ENCODE measurements at places on chromosomes 4 and X.

- DNase-seq = no peak
Measured at GRCh38 chr4:127799711-127800110, 17.6 kb downstream of the HSPA4L start.

- peak; percentile 19 for DNase-seq
Measured at GRCh38 chrX:71671043-71671780, 3.9 kb downstream of the LOC101059915 start.

DNA sequence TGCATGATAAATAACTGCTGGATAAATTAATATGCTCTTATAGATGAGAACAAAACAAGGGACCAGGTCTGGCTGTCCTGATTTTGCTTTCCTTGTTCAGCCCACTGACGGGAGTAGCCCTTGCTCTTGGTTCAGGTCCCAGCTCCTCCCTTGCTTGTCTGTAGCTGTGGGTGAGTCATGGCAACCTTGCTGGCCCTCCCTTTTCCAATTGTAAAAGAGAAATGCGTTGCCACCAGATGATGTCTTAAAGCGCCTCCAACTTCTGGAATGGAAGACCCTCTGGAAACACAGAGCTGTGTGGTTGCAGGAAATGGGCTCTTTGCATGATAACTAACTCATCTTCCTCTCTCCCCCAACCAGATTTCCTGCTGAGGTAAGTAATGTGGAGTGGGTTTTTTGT lies 171.4 kb downstream of the AASDH start:
- no peak for DNase-seq

DNA sequence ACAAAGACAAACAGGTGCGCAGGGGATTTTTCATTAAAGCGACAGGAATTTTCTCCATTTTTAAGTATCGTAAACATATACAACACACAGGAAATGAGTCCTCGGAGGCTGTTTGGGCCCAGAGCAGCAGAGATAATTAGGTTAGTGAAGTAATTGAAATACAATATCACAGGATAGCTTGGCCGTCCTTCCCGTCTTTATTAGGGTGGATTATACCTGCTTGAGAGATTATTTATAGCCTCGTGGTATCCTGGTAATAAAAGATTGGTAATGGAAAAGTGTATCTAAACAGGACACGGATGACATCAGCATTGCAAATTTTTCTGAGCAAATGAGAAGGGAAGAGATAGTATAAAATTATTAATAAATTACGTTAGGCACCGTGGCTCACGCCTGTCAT lies 68.2 kb downstream of the CRLF2 start:
- no peak for DNase-seq

- DNase-seq = no peak
Measured at GRCh38 chrX:69133921-69134542, 31.2 kb downstream of the PJA1 start.

GRCh38 chrX:15911734-15912550 lies 57.3 kb upstream of the AP1S2 start:
- DNase-seq = no peak

GRCh38 chr4:169198167-169198566 lies 72.6 kb downstream of the SH3RF1 start:
- no peak for DNase-seq

GRCh38 chrX:71627588-71628404 lies 9.5 kb upstream of the CXCR3 start:
- no peak for DNase-seq

GRCh38 chrX:118519411-118520215 lies 24.0 kb downstream of the DOCK11 start:
- DNase-seq = no peak

DNA sequence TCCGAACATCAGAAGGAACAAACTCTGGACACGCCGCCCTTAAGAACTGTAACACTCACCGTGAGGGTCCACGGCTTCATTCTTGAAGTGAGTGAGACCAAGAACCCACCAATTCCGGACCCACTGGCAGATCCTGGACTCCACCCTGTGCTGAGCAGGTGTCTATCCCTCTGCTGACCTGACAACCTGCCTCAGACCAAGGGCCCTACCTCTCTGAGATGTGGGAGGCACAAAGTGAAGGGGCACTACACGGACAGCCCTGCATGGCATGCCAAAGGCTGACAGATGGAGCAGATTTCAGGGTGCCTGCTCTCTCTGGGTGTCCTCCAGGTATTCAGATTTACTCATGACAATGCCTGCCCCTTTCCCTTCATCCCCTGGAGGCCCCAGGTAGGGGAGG lies 14.0 kb upstream of the HSFX1 start:
- DNase-seq = no peak

DNA sequence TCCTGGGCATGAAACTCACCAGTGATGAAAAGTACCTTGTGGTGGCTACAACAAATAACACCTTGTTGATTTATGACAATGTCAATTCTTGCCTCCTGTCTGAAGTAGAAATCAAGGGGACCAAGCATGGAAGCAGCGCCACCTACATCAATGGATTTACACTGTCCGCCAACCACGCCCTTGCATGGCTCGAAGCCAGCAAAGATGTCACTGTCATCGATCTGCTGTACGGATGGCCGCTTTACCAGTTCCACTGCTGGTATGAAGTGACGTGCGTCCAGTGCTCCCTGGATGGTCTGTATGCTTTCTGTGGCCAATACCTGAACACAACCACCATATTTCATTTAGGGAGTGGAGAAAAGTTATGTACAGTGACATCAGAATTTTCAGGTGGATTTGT lies 200.5 kb downstream of the NWD2 start:
- DNase-seq = no peak

- no peak for DNase-seq
Measured at GRCh38 chrX:94256396-94256795, 582.4 kb downstream of the FAM133A start.

GRCh38 chr4:38413524-38414341 lies 250.3 kb upstream of the KLF3 start:
- no peak for DNase-seq

DNA sequence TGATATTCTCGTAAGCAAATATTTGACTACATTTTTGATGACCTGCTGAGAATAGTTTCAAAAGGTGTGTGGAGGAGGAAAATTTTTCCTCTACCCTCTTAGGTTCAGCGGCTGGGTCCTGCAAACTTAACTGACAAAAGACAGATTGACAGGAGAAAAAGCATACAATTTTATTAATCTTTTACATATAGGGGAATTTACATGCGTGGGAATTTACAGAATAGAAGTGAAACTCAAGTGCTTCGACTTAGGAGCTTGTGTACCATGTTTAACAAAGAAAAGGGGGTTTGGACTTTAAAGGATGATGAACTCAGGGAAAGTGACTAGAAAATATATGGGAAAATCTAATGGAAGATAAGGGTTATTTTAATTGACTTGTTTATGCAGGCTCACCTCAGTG lies 2.5 kb downstream of the HERC6 start:
- no peak for DNase-seq

DNA sequence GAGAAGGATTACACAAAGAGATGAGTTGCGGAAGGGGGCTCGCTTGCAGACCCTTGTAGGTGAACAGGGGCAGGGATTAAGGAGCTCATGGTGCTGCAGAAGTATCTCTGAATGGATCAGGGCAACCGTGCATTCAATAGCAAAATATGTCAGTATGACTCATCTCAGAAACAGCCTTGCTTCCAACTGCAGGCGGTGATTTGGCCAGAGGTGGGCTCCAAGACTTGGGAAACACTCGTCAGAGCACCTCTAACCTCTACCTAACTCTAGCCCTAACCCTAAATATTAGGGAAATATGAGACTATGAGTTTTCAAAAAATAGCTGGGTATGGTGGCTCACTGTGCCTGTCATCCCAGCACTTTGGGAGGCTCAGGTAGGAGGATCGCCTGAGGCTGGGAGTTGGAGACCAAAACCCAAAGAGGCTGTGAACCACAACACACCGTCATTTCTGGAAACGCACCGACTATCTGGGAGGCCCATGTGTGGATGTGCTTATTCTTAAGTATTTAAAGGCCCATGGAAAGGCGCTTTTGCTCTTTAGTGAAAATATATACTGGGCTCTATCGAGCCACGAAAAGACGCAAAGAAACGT lies 102.6 kb downstream of the DHRSX start:
- DNase-seq = no peak

GRCh38 chr4:145587088-145587754 lies 32.0 kb upstream of the MMAA start:
- no peak for DNase-seq

DNA sequence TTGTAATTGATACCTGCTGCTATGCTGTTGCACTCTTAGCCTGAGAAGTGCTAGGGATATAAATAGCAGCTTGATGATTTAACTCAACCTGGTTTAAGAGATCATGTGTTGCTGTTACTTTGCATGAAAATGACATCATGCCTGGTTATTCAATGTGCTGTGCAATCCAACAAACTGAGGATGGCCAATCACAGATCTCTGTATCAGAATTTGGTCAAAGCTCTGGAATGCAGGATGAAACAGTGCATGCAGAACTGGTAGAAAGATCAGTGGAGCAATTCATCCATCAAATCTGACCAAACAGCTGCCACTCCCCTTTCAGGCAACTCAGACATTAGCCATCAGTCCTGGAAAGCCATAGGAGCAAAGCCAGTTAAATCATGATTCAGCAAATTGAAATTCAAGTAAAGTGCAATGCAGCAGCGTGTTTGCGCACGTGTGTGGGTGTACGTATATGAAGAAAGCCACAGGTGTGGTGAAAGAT lies 160.3 kb upstream of the RASGEF1B start:
- DNase-seq = no peak

Measured in stimulated activated CD4-positive, alpha-beta T cell treated with anti-CD3 and anti-CD28 coated beads, TNF-alpha, amount 100 ng/mL, for 4 hours (primary cell).